ENCODE measurements at places on chromosomes 11 and 22.

DNA sequence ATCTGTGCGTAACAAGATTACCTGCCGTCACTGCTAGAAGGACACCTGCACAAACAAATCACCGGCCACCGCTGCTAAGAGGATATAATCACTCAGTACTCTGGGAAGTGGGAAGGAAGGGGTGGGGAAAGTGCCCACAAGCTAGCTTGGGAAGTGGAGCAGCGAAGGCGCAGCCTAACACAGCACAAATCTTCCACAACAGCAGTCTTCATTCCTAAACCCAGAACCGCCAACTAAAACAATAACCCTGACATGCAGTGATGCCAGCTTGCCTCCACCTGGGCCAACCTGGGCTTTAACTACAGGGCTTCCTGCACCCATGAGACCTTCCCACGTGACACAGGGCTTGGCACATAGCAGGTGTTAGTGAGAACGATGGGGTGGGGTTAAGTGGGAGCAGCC, 5.1 kb downstream of the DGCR2 start:
- no peak for DNase-seq

DNA sequence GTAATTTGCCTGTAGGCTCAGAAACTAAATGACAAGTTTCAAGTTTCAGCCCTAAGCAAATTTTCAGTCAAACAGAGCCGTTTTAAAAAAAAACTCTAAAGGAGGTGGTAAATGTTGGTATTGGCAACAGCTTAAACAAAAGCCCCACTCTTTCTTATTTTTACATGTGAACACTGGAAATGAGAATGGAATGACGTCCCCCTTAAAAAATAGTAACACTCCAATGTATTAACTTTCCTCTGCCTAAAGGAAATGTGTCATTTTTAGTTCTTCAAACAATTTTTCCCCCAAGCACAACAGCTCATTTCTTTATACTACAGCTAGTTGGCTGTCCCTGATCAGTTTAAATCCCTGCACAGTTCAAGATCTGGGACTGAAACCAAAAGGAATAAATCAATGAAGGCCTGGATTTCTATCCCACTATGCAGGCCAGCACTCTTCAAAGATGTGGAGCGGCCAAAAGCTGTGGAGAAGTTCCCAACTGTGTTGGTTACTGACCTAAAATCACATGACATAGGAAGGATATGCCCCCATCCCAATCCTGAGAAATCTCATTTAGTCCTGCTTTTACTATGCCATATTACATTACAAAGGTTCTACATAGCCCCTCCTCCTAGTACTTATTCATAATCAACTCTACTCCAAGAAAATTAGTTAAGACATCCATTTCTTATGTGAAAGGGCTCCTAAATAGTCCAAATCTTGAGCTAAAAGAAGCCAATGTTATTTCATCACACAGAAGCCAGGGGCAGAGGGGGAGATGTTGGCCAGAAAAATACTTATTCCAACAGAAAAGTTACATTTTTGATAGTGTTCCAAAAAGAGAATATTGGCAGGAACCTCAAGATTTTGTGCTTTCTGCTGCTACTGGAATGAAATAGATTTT, 95.9 kb downstream of the CADM1 start:
- no peak for DNase-seq

DNA sequence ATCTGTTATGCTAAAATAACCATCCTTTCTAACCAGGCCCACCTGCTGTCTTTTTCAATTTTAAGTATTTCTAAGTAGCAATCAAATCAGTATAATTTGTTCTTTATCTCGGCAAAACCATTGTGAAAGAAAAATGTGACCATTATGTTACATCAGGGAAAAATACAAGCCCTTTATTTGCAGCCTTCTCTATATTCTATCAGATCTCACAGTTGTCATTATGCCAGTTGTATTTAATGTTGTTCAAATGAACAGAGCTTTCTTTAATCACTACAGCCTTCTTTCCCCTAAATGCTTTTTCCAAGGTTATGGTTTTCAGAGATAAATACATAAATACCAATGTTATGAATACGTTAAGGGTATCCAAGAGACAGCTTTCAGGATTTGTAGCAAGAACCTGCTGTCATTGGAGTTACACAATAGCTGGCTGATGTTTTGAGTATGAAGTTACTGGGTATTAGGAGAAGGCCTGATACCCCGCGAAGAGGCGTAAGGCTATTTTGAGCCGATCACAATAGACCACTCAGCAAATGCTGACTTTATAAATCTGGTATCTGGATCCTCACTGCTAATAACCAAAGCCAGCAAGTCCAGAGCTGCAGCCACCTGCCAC, 406.3 kb downstream of the CADM1 start:
- no peak for DNase-seq

DNA sequence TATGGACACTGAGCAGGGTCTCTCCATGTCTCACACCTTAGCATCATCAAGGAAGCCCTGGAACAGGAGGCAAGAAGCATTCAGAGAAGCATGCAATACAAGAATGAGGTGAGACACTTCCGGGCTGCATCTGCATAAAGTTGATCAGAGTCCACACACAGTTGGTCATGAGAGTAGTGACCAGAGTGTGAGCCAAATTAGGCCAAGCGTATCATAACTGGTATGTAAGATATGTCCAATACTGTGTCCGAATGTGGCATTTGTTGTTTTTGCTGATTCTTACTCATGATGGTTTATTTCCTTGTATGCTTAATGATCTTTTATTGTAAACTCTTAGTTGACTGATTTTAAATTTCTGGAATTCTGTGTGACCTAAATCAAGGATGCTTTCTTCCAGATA, 315.7 kb downstream of the INSC start:
- DNase-seq, result no peak

DNA sequence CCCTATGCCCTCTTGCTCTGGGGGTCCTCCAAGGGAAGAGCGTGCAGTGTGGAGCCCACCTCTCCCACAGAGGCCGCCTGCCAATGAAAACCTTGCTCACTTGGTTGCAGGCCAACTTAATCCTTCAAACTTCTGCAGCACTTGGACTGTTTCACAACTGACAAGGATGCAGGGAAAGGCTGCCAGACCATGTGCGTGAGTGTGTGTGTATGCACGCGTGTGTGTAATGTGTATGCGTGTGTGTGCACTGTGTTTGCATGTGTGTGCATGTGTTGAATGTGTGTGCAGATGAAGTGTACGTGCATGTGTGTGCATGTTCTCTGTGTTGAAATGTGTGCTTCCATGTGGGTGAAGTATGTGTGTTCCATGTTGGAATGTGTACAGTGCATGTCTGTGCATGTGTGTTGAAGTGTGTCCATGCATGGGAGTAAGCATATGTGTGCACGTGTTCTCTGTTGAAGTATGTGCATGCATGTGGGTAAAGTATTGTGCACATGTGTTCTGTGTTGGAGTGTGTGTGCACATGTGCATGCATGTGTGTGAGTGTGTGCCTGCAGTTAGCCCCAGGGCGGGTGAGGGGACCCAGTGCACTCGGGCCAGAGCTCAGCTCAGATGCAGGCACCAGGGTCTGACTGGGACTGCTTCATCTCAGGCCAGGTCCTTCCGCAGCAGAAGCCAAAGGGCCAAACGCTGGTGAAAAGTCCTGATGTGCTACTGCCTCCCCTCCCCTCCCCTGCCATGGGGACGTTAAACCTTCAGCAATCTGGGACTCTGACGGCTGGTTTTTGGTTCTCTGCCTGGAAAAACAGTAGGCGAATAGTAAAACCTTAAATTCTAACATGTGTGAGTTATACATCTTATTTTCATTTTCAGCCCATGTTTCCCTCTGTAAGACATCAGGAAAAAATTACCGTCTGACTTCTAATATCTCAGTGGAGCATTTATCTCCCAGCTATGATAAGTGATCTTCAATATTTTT, 72.0 kb downstream of the FLI1 start:
- no peak for DNase-seq

DNA sequence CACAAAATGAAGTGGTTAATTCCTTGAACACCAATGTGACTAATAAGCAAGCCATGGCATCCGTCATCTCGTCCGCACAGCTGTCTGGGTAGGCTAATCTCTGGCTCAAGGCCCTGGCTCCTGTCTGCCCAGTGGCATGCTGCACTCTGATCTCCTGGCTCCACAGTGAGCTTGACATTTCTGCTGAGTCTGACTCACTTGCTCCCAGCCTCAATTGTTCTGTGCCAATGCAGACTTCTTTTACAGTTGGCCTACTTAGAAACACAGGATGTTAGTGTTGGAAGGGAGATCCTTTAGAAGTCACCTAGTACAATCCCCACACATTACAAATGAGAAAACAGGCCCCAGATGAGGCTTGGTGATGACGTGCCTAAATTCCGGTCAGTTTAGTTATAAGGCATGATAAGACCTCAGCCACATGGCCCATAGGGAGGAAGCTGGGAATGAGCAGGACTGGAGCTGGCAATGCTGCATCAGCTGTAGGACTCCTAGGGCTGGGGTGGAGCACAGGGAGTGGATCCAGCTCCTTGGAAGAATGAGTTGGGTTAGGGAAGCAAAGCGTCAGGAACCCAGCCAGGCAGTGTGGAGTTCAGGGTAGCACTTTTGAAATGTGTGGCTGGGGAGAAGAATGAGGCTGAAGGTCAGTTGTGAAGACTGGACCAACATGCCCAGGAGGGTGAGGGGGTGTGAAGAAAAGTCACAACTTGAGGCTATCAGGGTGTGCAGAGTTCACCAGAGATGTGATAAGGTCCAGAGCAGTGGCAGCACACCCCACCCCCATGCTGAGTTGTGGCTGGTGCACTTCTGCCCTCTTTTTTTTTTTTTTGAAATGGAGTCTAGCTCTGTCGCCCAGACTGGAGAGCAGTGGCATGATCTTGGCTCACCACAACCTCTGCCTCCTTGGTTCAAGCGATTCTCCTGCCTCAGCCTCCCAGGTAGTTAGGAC, 70.2 kb upstream of the EED start:
- no peak for DNase-seq

Measured in activated T-cell treated with anti-CD3 and anti-CD28 coated beads, Interleukin-2, amount 50 U/mL, for 1 hour (primary cell).